HFF-Myc (cell line): ENCODE measurements at places on chromosomes 2 and 18.

GRCh38 chr2:99079226-99079625, 62.3 kb upstream of the C2orf15 start:
- no peak for DNase-seq

- DNase-seq = peak; percentile 10
Observed at GRCh38 chr2:195009202-195009601, 647.8 kb upstream of the SLC39A10 start.

- no peak for DNase-seq
Observed at GRCh38 chr18:63951302-63951705, 2.2 kb downstream of the HMSD start.

- no peak for DNase-seq
Observed at GRCh38 chr18:159037-159652, 788 bp downstream of the USP14 start.

- peak; percentile 31 for DNase-seq
Observed at GRCh38 chr2:149329489-149330126, 779 bp upstream of the LYPD6 start.

DNA sequence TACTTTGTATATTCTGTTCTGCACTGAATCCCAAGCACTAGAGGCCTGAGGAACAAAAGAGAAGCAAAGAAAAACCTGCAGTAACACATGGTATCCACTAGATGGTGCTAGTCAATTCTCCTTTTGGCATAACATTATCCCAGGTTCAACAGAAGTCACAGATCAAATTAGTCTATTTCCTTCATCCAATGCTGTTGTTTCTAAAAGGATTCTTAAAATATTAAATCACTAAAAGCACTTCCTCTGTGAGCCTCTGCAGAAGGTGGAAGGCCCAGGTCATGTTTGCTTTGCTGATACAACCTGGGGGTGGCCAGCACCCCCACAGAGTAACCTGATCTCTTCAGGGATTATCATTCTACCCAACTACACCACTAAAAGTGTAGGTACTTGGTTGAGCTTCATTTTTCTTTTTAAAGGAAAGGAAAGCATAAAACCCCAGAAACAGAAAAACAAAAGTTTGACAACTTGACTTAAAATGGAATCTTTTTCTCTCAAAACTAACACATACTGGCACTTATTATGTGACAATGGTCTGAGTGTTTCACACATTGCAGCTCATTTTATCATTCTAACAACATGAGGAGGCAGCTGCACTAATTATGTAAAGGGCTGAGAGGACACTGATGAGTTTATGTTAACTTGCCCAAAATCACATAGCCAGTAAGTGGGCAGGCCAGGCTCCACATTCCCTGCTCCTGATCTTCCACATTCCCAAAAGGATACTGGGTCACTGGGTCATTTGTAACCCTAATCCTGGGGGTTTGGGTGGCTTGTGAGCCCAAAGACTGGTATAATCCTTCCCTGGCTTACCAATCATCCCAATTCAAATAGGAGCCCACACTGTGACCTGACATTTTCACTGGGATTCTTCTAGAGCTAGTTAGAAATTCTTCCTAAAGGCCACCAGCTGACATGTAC, 66.8 kb upstream of the DNER start:
- peak; percentile 33 for DNase-seq

DNA sequence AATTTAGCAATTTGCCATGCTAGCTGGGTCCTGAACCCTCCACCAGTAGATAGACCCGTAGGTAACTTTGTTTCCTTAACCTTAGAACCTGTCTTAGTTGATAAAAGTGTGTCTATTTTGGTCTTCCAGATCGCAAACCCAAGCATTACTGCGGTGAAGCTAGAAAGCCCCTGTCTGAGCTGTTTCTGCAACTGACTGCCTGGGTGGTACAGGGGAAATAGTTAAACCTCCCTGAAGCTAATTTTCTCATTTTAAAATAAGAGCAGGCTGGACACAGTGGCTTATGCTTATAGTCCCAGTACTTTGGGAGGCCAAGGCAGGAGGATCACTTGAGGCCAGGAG, 101.7 kb upstream of the MSH2 start:
- DNase-seq = no peak

DNA sequence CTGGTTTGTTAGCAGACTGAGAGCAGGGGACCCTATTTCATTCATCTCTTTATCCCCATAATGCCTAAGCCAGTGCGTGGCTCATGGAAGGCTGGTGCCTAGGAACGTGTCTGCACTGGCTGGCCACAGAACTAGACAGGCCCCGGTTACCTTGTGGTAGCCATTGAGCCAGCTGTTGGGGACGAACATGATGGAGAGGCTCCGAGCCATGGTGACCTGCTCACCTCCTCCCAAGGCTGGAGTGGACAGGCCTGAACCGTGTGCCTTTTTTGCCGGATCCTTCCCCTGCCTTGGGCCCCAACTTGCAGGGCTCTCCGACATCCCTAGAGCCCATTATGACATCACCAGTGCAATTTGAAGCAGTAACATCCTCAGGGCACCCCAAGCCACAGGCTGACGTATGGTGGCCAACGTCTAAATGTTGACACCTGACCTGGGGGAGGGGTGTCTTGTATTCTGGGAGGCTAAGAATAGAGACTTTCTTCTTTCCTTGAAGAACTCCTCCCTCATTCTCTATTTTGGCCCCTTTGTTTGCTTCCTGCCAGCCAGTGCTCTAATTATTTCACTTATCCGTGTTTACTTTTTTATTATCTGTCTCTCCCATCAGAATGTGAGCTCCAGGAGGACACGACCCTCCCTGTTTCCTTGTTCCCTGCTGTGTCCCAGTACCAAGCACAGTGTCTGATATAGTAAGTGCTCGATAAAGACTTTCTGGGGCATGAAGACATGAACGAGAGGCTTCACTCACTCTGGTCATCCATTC, 12.2 kb upstream of the DNPEP start:
- DNase-seq = no peak

- DNase-seq = no peak
Observed at GRCh38 chr2:26173776-26174482, 1.0 kb downstream of the GAREM2 start.

DNA sequence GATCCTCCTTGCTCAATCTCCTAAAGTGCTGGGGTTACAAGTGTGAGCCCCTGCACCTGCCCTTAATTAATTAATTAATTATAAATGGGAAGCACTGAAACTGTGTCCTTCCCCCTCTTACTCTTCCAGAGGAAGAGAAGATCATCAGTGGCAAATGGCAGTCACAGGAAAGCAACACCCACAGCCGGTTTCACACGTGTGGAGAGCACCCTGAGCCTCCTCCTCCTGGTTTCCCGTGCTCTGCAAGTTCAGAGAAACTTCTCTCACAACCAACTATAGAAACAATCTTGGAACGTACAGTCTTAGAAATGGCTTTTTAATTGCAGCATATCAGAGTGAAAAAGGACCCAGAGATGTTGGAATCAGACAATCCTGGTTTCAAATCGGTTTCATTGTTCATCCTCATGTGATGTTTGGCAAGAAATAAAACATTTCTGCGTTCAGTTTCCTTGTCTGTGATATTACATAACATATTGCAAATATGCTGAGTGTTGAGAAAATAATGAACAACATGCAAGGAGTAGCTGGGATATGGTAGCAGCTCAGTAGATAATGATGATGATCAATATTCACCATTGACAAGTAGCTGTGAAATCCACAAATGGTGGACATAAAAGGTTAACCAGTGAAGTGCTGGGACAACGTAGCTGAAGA, 141.0 kb upstream of the KCTD1 start:
- DNase-seq = no peak

DNA sequence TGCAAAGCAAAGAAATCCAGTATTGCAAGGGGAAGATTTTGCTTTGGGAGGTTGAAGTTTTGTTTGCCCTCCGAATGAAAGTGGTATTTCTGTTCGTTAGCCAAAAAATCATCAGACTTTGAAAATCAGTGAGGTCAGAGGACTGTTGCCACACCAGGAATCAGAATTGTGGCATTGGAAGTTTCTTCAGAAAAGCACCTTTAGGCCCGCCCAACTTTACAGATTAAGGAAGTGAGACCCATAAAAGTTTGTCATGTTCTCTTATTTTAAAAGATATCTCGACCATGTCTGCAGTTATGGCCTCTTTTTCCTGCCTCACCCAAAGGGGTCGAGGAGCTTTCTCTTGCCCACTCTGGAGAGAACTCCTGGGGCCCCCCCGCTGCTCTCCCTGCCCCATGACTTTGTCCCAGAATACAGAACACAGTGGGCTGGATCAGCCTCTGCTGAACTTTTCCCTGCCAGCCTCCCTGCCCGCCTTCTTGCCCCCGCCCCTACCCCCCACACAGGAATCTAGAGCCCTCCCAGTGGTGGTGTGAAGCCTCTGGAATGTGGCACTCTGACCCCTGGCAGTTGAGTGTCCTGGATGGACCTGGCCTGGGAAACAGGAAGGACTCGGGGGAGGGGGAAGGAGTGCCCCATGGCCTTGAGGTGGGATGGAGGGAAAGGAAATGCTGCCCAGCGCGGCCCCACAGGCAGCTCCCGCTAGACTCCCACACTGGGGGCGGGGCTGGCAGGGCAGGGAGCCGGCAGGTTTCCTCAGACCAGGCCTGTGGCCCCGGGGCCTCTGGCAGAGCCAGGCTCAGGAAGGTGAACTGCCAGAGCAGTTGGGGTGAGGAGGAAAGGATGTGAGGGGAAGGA, 25.3 kb downstream of the CRIM1 start:
- no peak for DNase-seq

DNA sequence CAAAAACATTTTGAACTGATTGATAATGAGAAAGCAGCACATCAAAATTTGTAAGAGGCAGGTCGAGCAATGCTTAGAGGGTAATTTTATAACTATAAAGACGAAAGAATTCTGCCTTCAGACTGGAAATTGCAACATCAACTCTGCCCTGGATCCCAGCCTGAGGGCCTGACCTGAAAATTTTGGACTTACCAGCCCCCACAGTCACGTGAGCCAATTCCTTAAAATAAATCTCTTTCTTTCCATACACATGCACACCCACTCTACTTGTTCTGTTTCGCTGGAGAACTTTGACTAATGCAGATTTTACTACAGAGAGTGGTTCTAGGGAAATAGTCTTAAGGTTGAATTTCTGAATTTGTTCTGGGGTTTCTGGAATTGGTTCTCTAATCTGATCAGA, 14.6 kb upstream of the ACOXL start:
- DNase-seq = no peak

- DNase-seq = no peak
Observed at GRCh38 chr2:150255528-150255927, 231.9 kb downstream of the RND3 start.

- no peak for DNase-seq
Observed at GRCh38 chr2:179349670-179350303, 85.2 kb upstream of the SESTD1 start.

DNA sequence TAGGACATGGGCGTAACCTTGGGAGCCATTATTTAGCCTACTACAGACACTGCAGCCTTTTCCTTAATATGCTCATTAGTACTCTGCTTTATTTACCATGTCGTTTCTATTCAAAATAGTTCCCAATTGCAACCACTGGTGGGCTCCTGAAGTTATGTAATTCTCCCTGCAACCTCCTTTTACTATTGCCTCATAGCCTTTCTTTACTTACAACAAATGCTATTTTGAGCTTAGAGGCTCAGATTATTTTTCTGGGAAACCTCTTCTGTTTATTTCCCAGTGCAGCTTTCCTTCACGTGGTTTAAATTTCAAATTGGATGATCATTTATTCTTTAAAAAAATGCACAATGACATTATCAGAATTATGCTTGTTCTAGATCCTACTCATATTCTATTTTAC, 492.3 kb upstream of the TMEFF2 start:
- no peak for DNase-seq

GRCh38 chr2:108949316-108950239, 39.4 kb downstream of the EDAR start:
- DNase-seq = peak; percentile 7

GRCh38 chr2:235271936-235272335, 221.9 kb upstream of the AGAP1 start:
- DNase-seq = no peak

- no peak for DNase-seq
Observed at GRCh38 chr18:31317860-31318259, at the start of gene DSG1. Gene DSG1 (plus strand): TSS chr18:31318160. CDS start chr18:31318301, 141 bp downstream.

DNA sequence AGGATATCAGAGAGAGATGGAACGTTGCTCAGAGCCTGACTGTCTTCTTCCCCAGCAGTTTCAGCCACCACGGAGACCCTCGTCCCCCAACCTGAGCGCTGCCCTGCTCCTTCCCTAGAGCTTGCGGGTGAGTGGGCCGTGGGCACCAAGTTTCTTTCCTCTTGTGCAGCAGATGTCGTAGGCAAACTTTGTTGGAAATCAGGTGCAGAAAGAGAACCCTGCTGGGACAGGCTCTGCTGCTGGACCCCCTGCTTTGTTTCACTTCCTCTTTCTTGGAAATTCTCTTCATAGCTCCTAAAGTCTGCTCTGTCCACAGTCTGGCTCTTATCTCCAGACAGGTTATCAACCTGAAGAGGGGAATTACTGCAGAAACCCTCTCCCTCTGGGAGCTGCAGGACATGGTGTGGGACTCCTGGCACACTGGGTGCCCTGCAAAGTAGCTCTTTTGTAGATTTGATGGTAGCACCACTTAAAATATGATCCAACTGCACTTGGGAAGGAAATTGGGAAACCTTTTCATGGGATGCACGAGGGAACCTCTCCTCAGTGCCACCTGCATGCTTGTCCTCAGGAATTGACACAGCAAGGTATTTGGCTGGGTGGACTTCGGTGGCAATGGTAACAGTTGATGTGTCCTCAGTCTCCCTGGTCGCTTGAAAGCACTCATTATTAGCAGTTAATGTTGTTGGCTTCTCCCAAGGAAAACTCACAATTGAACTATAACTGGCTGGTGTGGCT, 92.2 kb downstream of the ALPK2 start:
- DNase-seq = no peak

GRCh38 chr2:123448801-123449200, 576.3 kb upstream of the CNTNAP5 start:
- no peak for DNase-seq

DNA sequence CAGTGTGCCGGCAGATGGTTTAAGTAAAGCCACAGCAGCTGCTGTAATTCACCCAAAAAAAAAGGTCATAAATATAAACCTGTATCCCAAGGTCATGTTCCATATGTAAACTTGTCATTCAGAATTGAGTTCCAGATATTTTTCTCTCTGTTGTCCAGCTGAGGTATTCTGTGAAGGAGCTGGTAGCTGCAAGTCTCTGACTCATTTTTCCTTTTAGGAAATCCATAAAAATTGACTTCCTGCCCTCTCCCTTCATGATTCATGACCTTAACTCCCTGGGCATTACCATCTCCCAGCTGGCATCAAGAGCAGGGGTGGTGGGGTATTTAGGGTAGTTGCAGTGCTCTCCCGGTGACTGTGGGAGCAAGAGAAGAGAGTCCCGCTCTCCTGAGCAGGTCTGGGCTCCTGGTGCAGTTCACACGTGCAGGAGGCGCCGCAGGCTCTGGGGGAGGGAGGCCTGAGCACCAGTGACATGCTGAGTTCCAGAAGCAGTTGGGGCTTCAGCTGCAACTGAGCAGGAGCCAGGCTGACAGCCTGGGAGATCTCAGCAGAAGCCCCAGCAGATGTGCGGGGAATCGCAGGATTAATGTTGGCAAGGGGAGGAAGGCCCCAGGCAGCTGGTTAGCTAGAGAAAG, 192.6 kb downstream of the MGAT5 start:
- DNase-seq = peak; percentile 74

GRCh38 chr2:27431395-27431794, 3.0 kb downstream of the NRBP1 start:
- no peak for DNase-seq
